ENCODE measurements at places on chromosomes 5 and 9.

DNA sequence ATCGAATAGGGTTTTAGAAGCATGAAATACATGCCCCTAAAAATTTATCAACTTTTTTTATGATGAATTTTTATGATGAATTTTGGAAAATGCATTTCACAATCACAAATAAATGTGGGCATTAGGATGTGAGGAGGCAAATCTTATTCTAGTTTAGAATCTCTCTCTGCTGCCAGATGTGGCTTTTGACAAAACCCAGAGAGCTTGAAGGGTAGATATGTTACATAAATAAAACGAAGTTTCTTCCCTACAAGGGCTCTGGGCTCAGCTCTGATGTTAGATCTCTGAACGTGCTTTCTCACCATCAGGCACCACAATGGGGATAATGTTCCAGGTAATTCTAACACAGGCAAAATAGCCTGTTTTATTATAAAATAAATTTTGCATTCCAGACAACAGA, 102.3 kb upstream of the ADAMTSL1 start:
- no peak for DNase-seq

DNA sequence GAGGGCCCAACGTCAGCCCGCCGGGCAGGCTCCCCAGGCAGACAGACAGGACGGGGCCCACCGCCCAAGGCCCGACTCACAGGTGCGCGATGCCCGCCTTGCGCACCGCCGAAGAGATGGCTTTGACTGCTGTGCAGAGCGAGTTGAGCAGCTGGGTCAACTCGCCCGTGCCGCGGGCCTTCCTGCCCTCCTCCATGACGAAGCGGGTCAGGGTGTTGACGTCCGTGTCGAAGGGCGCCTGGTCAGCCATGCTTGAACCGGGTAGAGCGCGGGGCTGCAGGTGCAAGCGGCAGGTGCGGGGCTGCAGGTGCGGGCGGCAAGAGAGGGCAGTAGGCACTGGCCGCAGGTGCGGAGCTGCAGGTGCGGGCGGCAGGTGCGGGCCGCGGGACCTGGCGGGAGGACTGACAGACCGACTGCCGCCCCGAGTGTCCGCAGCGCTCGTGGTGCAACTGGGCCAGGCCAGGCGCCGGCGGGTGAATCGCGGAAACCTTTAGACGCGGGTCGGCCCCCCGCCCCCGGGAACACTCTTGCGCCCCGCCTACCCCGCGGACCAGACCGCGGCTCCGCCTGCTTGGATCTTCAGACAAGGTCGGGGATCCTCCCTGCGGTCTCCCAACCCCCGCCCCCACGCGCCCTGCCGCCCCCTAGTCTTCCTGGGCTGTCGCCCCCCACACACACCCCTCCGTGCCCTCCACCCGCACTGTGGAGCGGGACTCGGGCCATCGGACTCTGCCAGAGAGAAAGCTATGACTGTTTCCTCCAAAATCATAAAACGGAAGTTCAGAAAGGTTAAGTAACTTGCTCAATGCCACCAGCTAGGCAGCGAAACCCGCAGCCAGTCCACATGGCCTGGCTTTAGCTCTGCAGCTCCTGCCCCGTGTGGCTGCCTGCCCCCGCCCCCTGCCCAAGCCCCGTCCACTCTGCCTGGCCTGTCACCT, at the start of gene FBP1:
Gene FBP1, minus strand, starts transcription at position 458 of the 938 bp plus-strand sequence. Its CDS starts 208 bp downstream, at position 250.
- no peak for DNase-seq

GRCh38 chr9:105890046-105890822, 195.9 kb downstream of the TMEM38B start:
- no peak for DNase-seq

DNA sequence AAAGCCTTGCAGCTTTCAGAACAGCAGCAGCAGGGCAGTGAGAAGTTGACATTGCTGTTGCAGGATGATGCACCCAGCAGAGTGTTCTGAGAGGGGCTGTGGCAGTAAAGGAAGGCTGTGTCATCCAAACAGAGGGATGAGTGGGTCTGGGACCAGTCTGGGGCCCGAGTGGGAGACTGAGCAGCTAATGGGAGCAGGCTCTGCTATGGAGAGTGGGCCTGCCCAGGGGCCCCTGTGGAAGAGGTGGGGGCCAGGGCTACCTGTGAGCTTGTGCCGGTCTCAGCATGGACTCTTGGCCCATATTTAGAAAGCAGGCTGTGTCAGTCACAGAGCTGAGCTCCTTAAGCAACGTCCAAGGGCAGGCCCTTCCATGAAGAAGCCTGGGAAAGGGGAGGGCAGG, 26.0 kb upstream of the PITX1 start:
- DNase-seq = no peak

Measured in amniotic stem cell (primary cell).